Activated CD4-positive, CD25-positive, alpha-beta regulatory T cell treated with anti-CD3 and anti-CD28 coated beads, Interleukin-2, amount 50 U/mL, for 72 hours (primary cell): ENCODE measurements at places on chromosomes 5 and 9.

DNA sequence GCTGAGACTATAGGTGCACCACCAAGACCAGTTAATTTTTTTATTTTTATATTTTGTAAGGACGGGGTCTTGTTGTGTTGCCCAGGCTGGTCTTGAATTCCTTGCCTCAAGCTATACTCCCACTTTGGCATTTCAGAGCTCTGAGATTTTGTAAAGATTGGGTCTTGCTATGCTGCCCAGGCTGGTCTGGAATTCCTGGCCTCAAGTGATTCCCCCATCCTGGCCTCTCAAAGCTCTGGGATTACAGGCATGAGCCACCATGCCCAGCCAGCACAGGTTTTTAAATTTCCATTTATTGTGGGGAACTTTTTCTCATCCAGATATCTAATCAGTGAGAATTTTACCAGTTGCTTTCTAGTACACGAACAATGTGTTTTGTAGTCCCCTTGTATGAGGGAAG is 156.1 kb upstream of the VLDLR start:
- DNase-seq: no peak

DNA sequence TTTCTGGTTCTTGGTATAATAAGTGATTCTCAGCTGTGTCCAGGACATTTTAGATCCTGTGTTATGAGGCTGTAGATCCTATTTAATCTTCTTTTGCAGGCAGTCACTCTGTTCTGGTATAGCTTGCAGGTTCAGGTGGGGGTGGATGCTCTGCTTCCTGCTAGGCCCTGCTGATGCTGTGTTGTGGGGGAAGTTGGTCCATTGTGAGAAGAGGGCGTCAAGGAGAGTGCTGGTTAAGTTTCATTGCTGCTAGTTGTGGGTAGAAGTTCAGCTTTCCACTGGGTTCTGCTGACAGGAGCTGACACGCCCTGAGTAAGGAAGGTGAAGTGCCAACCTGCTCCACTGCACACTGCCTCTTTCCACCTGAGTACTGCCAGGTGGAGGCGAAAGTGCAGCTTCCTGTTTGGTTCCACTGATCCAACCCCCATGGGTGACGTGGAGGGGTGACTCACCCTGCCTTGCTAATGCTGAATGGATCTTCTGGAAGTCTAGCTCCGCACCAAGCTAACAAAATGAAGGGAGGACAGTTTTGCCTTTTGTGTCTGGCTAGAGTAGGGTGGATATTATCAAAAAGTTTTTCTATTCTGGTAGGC is 16.3 kb downstream of the NMRK1 start:
- peak; percentile 45 for DNase-seq

DNA sequence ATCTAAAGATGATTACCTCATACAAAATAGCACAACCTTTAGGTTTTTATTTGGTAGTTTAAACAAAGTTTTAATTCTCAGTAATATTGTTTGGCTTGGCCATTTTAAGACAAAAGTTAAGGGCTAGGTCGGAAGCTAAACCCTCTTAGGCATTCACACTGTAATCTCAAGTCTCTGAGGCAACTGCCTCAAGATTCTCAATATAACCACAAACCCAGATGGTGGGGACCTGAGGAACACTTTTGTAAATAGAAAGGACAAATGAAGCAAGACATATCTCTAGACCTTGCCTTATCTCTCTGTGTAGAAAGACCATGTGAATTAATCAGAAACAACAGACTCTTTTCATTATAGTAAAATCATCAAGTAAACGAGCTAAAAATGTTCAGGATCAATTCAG is 500.2 kb upstream of the CDH6 start:
- no peak for DNase-seq

- no peak for DNase-seq
Measured at GRCh38 chr5:131394128-131394527, 130.3 kb downstream of the CDC42SE2 start.

GRCh38 chr9:87256973-87257372 is 240.7 kb upstream of the DAPK1 start:
- DNase-seq: no peak

GRCh38 chr5:149833116-149833827 is 103.2 kb downstream of the PPARGC1B start:
- no peak for DNase-seq

DNA sequence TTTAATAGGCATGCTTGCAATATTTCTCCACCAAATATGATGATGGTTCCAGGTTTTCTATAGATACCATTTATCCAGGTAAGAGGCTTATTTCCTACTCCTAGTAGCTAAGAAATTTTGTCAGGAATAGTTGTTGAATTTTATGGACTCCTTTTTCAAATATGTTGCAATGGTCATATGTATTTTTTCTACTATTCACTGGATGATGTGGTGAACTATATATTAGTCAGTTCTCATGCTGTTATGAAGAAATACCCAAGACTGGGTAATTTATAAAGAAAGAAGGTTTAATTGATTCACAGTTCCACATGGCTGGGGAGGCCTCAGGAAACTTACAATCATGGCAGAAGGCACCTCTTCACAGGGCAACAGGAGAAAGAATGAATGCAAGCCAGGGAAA is 141.1 kb upstream of the NR3C1 start:
- DNase-seq: no peak

DNA sequence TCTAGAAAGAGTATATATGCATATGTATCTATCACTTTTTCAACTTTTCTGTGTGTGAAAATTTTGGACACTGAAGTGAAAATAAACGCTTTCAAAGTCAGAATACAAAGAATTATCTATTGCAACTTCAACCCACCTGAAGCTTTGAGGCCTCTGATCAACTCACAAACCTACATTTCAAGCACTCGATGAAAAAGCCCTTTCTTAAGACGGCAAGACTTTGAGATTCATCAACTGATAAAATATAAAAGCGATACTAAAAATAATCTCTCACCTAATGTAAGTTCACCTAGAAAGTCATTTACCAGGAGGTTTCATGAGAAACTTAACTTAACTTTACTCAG is 1.2 kb downstream of the GOLPH3 start:
- no peak for DNase-seq
